ENCODE measurements at places on chromosomes 7 and 10.

- DNase-seq: no peak
Observed at GRCh38 chr7:36625247-36625646, 99.0 kb downstream of the AOAH start.

DNA sequence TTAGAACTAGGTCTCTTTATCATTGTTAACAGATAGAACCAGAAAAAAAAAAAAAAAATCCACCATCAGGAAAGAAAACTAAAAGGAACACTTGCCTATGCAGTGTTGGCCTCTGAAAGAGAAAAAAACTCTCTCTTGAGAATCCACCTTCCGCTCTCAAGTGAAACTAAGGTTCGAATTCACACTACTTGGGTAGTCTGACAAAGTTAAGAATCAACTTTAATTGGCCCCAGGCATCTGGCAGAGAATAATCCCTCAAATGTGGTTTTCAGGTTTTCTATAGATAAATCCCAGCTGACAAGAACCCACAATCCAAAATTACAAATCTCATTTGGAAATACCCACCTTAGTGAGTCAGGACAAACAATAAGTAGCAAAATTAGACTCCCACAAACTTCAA is 199.7 kb upstream of the LRRN3 start:
- DNase-seq: no peak

- no peak for DNase-seq
Observed at GRCh38 chr7:92647652-92648051, 57.5 kb upstream of the FAM133B start.

GRCh38 chr10:62754963-62755362 is 49.6 kb upstream of the ADO start:
- DNase-seq: no peak

- DNase-seq: no peak
Observed at GRCh38 chr10:132671228-132672154, 114.5 kb downstream of the NKX6-2 start.

GRCh38 chr7:100555701-100556100 is 16.7 kb downstream of the AGFG2 start:
- DNase-seq: no peak

GRCh38 chr10:65620404-65621048 is 1305.3 kb upstream of the LRRTM3 start:
- DNase-seq: no peak

GRCh38 chr7:136997735-136998134 is 129.3 kb downstream of the CHRM2 start:
- no peak for DNase-seq

DNA sequence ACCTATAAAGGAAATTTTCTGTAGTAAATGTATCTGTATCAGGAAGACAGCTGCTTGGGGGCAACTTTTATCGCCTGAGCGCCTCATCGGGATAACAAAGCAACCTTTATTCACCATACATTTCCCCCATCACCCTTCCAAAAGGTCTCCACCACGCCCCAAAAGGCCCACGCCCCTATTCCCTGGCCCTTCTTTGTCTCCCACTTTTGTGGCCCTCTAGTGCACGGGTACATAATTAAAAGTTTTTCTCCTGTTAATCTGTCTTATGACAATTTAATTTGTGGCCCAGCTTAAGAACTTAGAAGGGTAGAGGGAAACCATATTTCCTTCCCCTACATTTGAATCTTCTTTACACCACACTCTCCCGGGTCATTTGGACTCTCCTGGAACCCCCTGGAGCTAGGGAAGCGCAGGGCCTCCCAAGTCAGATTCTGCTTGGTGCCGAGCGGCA is 625 bp downstream of the RP9 start:
- DNase-seq: no peak

DNA sequence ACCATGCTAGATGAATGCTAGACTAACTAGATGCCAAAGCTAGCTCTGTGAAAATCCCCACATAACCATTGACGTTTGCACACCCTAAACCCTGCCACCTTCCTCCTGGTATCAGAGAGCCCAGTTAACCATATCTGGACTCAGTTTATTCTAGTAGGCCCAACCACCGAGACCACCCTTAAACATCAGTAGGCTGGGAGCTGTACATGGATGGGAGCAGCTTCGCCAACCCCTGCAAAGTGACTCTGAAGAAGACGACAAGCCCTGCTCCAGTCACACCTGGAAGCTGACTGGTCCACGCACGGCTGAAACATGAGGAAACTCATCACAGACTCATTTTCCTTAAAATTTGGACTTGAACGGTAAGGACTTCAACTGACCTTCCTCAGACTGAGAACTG is 4.4 kb upstream of the CYREN start:
- DNase-seq: no peak

- no peak for DNase-seq
Observed at GRCh38 chr7:146892151-146892550, 775.5 kb downstream of the CNTNAP2 start.

GRCh38 chr10:75110006-75110632 is 1.3 kb upstream of the SAMD8 start:
- no peak for DNase-seq

GRCh38 chr10:12455766-12456165 is 106.4 kb downstream of the CAMK1D start:
- no peak for DNase-seq

GRCh38 chr10:120270906-120271305 is 186.1 kb upstream of the PLPP4 start:
- no peak for DNase-seq

DNA sequence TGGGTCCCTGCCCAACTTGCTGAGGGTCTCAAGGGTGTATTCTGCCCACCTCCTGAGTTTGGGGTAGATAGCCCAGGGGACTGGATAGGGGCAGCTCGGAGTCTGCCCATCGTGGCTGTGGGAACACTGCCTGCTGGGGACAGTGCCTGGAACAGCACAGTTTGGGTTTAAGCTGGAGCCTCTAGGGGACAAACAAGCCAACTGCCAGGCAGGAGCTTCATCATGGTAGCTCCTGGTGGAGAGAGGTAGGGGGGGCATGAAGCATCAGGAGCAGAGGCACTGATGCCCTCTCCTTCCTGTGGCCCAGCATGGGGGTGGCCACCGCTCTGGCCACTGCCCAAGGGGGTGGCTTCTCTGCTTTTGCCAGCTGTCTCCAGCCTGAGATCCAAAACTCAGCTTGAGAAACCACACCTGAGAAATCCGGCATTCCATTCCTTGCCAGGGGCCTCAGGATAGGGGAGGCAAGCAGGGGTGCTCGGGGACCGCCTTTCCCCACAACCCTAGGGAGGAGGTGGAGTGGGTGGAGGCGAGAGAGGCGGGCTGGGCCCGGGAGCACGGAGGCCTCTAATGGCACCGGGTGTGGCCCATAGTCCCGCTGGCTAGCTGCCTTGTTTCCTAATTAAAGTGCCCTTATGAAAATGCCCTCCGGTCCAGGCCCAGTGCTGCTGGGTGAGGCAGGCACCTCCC is 47.6 kb downstream of the UNC5B start:
- no peak for DNase-seq

GRCh38 chr10:3538656-3539531 is 246.1 kb downstream of the KLF6 start:
- no peak for DNase-seq

GRCh38 chr7:1151653-1152425 is 8.2 kb downstream of the ZFAND2A start:
- no peak for DNase-seq

DNA sequence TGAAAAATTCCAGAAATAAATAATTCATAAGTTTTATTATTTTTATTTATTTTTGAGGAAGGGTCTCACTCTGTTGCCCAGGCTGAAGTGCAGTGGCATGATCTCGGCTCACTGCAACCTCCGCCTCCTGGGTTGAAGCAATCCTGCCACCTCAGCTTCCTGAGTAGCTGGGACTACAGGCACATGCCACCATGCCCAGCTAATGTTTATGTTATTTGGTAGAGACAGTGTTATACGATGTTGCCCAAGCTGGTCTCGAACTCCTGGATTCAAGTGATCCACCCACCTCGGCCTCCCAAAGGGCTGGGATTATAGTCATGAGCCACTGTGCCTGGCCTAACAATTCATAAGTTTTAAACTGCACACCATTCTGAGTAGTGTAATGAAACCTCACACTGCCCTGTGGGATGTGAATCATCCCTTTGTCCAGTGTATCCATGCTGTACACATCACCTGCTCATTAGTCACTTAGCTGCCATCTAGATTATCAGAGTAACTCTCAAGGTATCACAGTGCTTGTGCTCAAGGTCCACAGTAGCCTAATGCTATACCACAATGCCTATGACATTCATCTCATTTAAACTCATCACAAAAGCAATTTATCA is 17.9 kb downstream of the RTKN2 start:
- DNase-seq: no peak

GRCh38 chr10:48480397-48481374 is 124.2 kb downstream of the ARHGAP22 start:
- DNase-seq: no peak

DNA sequence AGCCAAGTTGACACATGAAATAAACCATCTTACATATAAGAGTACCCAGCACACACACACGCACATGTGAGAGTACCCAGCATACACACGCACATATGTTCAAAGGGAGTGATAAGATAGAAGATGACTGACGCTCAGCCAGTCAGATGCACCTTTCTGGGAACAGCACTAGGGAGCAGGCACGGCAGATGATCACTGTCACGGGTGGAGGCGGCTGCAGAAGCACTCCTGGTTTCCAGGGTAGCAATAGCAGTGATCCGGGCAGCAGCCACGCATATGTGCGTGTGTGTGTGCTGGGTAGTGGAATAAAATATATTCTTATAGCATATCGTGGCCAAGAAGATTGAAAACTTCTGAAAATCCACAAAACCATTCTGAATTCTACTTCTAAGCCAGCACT is 85.8 kb upstream of the NAMPT start:
- no peak for DNase-seq

DNA sequence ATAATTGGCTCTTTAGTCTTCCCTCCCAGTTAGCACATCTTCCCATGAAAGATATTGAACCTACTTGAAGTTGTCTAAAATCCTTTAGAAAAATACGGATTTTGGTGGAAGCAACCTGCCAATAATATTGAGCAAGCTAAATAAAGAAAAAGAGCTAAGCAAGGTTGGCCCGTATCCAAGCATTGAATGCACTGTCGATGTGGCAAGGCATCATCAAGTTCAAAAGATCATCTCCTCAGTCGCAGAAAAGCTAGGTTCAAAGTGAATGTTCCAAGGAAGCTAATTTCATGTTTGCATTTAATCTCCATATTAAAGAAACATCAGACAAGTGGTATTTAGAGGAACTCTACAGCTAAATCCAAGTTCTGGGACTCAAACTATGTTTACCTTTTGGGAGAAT is 206.0 kb downstream of the MTERF1 start:
- DNase-seq: no peak

DNA sequence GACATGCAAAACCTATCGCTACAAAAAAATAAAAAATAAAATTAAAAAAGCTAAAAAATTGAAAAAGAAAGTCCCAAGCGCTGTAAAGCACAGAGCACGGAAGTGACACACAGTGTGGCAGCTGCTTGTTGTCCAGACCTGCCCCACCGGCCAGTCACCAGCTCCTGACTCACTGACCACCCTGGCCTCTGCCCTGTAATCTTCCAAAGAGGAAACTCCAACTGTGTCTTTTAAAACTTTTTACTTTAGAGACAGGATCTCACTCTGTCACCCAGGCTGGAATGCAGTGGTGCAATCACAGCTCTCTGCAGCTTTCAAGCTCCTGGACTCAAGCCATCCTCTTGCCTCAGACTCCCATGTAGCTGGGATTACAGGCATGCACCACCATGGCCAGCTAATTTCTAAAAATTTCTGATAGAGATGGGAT is 23.6 kb downstream of the GNA12 start:
- no peak for DNase-seq

- no peak for DNase-seq
Observed at GRCh38 chr7:105304040-105304895, 84.5 kb downstream of the SRPK2 start.

Measured in immature natural killer cell (primary cell).